ENCODE measurements at places on chromosomes 3 and 15. TPM values are rescaled to one million over a fixed set of nuclear protein-coding genes. Genes with fewer than 3 reads are reported as not detected.

DNA sequence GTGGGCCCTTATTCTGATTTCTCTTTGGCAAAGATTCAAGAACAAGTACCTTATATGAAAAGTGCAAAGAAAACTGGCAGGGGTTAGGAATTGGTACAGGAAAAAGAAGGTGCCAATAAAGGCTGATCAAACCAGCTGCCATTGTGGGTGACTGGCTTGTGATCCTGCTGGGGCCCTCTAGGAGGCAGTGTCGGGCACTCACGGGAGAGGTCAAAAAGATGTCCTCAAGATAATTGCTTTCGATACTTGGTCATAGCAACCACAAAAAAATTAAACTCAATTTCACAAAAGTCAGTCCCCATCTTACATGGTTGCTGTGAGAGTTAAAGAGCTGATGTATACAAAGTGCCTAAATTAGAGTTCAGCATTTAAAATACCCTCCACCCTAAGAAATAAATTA lies 31.0 kb upstream of the CAV3 start:
- peak; percentile 20 for DNase-seq

- DNase-seq: no peak
Observed at GRCh38 chr3:154178172-154178571, 57.0 kb downstream of the ARHGEF26 start.

The KLHL6 gene
- total RNA-seq: 0.13 TPM

The CCNB2 gene
- total RNA-seq: 49.8 TPM

DNA sequence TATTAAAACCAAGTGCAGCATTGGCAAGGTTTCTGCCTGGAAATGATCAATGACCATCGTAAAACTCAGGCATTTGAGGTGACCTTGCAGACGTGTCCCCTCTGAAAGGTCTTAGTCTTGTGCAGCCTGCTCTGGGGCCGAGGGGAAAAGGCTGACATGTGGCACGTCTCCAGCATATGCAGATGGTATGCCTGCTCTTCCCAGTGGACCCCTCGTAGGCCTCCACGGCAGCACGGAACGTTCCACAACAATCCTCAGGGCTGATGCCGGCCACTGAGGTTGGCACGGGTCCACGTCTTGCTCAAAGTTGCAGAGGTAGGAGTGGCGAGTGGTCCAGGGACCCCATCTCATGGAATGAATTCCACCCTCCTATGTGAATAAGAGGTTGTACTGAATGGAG lies 247.5 kb upstream of the LYSMD4 start:
- no peak for DNase-seq

DNA sequence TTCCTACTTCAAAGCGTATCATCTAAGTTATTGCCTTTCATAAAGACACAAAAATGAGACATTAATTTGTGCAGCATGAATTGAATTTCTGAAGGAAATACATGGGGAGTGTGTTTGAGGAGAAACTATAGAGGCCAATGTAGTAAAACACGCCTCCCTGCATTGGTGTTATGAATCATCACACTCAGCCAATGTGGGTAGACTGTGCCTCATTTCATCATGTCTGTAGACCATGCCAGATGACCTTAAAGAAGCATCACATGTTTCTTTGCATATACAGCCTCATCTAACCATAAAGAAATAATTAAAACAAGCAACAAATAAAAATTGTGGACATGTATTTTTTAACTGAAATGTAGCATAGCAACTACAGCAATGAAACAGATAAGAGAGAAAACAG lies 486.0 kb upstream of the ADAMTS9 start:
- DNase-seq: no peak

DNA sequence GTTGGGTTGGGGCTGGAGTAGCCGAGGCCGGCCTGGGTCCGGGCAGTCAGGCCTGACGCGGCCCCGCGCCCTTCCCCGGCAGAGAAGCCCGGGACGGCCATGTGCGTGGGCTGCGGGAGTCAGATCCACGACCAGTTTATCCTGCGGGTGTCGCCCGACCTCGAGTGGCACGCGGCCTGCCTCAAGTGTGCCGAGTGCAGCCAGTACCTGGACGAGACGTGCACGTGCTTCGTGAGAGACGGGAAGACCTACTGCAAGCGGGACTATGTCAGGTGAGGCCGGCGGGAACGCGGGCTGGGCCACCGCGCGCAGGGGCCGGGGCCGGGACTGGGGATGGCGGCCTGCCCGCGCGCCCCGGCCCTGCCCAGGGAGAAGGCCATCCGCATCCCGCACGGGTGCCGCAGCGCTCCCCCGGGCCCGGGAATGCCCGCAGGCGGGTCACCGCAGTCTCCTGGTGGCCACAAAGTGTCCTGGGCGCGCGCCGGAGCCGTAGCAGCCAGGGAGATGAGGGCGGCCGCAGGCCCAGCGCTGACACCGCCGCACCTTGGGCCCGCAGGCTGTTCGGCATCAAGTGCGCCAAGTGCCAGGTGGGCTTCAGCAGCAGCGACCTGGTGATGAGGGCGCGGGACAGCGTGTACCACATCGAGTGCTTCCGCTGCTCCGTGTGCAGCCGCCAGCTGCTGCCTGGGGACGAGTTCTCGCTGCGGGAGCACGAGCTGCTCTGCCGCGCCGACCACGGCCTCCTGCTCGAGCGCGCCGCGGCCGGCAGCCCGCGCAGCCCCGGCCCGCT lies 1.3 kb downstream of the ISL2 start:
- no peak for DNase-seq

The PYGO1 gene
- 11.8 TPM for total RNA-seq

GRCh38 chr3:141603473-141604035 lies 116.7 kb downstream of the RASA2 start:
- no peak for DNase-seq

GRCh38 chr3:30042916-30043555 lies 563.4 kb upstream of the TGFBR2 start:
- no peak for DNase-seq

The CHRNA3 gene
- total RNA-seq: 2.1 TPM

- DNase-seq: peak; percentile 86
Observed at GRCh38 chr3:8500319-8500988, 1.2 kb upstream of the LMCD1 start.

- no peak for DNase-seq
Observed at GRCh38 chr3:71063773-71064290, 519.7 kb downstream of the FOXP1 start.

DNA sequence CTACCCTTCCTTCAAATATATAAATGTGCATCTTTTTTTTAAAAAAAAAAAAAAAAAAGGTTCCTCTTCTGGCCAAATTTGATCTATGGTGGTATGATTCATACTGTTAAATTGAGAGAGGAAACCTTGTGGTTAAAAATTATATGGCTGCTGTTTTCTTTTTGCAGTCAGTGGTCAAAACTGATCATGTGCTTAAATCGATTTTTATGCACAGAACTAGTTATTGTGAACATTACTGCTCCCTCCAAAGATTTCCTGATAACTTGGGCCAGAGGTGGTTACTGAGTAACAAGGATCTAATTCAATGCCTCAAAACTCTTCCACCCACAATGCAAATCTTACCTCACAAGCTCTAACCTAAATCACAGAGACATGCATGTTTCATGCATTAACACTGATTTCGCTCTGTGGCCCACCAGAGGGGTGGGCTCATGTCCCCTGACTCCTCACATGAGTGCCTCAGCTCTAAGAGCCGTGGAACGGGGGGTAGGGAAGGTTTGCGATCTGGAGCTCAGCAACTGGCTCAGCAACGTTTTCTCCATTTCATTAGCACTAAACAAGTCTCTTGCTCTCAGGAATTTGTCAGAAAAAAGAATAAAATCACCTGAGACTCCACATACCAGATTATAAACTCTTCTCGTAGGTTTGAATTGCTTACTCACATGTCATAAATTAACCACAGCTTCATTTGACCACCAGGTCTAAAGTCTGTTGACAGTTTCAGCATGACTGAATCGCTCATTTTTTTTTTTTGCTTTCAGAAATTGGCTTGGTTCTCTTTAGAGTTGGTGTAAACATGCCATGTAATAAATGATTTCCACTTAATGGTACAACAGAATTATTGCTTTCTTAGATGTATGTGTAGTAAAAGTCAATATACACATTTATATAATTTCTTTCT lies 280.4 kb downstream of the CD47 start:
- peak; percentile 91 for DNase-seq

GRCh38 chr3:30696896-30697295 lies 90.5 kb downstream of the TGFBR2 start:
- no peak for DNase-seq

The CISH gene
- 0.32 TPM for total RNA-seq

GRCh38 chr3:73177827-73178226 lies 116.4 kb downstream of the EBLN2 start:
- DNase-seq: no peak

- no peak for DNase-seq
Observed at GRCh38 chr3:13451301-13451673, 28.8 kb upstream of the HDAC11 start.

- no peak for DNase-seq
Observed at GRCh38 chr15:59291213-59291549, 81.5 kb downstream of the MYO1E start.

The RAP2B gene
- total RNA-seq: 87.9 TPM

DNA sequence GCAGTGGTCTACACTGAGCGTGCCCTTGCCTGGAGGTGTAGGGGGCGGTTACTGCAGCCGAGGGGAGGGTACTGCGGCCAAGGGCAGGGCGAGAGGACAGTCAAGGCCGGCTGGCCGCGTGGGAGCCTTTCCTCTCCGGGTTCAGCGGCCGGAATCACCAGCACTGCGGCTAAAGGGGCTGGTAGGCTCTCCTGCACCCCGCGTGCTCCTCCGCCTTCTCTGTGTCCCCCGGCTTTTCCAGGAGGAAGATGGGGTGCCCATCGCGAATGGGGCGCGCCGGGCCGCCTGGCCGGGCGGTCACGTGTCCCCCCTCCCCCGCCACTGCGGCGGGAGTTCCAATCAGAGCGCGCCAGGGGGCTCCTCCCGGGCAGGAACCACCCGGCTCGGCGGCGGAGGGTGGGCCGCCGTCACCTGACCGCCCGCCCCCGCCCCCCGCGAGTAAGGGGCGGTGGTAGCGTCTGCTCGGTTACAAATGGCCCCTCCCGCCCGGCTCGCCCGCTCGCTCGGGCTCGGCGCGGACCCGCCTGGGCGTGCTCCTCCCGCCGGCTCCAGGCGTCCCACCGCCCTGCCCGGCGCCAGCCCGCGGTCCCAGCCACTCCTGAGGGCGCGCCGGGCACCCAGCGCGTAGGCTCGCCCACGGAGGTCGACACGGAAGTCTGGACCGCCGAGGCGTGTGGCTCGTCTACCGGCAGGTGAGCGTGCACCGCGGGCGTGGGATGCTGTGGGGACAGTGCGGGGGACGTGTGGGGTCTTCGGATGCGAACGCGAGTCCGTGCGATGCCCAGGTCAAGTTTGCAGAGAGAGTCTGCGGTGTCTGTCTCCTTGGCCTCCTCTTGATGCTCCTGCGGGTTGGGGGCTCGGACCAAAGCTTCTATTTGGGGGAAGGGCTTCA lies 242.6 kb upstream of the TOPAZ1 start:
- DNase-seq: peak; percentile 54

GRCh38 chr15:38440353-38441129 lies 13.4 kb upstream of the FAM98B start:
- DNase-seq: peak; percentile 69

All from SK-MEL-5 (cell line).